SJCRH30 (cell line): ENCODE measurements at places on chromosomes 16 and 17.

GRCh38 chr16:66925322-66925840 lies at the start of gene RRAD:
RRAD (minus strand) TSS chr16:66925535; CDS start chr16:66925179, 356 bp downstream.
- peaks cover 40% of the 10 kb centered on the region for H3K4me1 ChIP-seq
- no peak within 1 kb of the TSS for H3K27ac ChIP-seq
- H3K27me3 ChIP-seq: peaks cover 18% of the 10 kb centered on the region
- H3K36me3 ChIP-seq: no peaks in the 10 kb centered on the region
- no peak within 1 kb of the TSS for H3K4me3 ChIP-seq

DNA sequence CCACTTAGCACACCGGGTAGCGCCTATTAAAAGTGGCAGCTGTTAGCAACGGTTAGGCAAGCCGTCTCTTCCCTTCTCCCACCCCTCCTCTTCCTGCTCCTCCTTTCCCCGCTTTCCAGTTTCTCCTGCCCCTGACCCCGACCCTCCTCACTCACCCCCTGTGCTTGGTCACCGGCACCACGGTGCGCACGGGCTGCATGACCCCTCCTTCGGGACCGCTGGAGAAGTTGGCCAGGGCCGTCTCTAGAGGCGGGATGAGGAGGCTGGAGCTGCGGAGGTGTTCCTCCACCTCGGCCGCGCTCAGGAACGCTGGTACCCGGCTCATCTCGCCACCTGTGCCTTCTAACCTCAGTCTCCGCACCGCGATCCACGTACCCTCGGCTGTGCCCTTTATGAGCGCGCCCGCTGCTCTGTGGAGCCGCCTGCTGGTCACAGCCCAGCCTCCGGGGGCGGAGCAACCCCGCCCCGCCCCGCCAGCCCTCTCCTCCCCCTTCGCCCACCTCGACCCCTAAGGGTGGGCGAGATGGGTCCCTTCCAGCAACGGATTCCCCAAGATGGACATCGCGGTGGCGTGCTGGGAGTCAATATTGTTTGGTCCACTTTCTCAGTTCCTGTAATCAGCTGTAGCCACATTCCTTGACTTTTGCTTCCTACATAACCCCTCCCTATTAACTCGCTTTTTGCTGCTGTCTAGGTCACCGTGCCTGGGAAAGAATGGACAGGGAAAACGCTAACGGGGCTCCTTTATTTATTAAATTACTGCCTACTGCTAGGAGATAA lies at the start of gene CRYM:
CRYM (minus strand) TSS at position 364 of the 780 bp plus-strand sequence; CDS start at position 325, 39 bp downstream.
- no peaks in the 10 kb centered on the region for H3K4me1 ChIP-seq
- no peak within 1 kb of the TSS for H3K27ac ChIP-seq
- no peak for DNase-seq
- H3K36me3 ChIP-seq: no peaks in the 10 kb centered on the region

DNA sequence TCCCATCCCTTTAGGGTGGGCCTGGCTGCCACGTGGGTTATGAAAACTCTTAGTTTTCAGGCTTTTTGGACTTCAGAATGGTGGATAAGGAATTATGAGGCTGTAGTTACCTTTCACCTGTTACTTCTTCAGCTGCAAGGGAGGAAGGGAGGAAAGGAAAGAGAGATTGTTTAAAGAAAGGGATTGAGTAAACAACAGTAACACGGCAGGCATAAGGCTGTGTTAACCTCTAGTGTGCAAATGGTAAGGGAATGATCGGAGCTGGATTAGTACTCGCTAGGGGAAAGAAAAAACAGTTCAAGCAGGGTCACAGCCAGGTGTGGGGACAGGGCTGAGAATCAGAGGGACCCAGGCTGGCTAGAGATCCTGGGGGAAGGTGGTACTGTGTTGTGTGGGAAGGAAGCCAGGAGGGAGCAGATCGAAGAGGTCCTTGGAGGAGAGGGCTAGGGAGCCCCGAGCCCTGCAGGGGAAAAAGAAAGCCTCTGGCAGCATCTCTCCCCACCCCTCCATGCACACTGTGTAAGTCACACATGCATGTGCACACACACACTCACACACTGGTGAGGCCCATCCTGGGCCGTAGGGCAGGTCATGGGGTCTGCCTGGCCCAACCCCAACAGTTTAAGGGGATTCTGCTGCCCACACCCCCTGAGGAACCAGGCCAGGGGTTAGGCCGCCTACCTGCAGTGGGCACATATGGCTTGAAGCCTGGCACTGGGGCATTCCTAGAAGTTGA lies 49.7 kb downstream of the SNX20 start:
- peaks cover 7% of the 10 kb centered on the region for H3K27me3 ChIP-seq
- H3K4me1 ChIP-seq: no peaks in the 10 kb centered on the region
- DNase-seq: no peak
- H3K36me3 ChIP-seq: no peaks in the 10 kb centered on the region
- H3K27ac ChIP-seq: no peak overlapping the region

GRCh38 chr17:74971842-74972106 lies 785 bp downstream of the HID1 start:
- no peak for DNase-seq
- peak overlapping the region; percentile 51 for H3K4me3 ChIP-seq

DNA sequence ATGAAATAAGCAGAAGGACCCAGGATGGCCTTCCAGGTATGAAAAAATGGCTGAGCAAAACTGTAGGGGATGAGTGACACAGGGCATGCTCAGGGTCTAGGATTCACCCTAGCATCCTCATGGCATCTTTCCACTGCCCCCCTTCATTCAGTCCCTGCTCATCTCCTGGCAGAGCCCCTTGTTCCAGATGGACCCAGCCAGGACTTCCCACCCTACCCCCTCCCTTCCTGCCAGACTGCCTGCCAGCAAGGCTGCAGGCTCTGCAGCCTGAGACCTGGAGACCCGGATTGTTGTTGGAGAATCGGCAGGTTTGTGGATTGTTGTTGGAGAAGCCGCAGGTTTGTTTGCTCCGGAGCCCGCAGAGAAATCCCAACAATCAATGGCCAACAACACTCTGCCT lies 6.6 kb downstream of the SEZ6 start:
- no peak overlapping the region for H3K27ac ChIP-seq
- H3K4me1 ChIP-seq: peaks cover 6% of the 10 kb centered on the region; the same call in 1 of the 2 replicates
- no peaks in the 10 kb centered on the region for H3K27me3 ChIP-seq
- H3K4me3 ChIP-seq: no peak overlapping the region
- H3K36me3 ChIP-seq: no peaks in the 10 kb centered on the region

- no peaks in the 10 kb centered on the region for H3K27me3 ChIP-seq
- H3K4me3 ChIP-seq: no peak overlapping the region
- DNase-seq: peak; percentile 36
- peaks cover 32% of the 10 kb centered on the region for H3K4me1 ChIP-seq
These were observed 29.2 kb downstream of the GNA13 start for GRCh38 chr17:65027305-65027704.

- H3K4me3 ChIP-seq: no peak overlapping the region
- no peak overlapping the region for H3K27ac ChIP-seq
- H3K4me1 ChIP-seq: no peaks in the 10 kb centered on the region
- DNase-seq: no peak
These were observed 123.5 kb upstream of the CHMP6 start for GRCh38 chr17:80868022-80868609.

DNA sequence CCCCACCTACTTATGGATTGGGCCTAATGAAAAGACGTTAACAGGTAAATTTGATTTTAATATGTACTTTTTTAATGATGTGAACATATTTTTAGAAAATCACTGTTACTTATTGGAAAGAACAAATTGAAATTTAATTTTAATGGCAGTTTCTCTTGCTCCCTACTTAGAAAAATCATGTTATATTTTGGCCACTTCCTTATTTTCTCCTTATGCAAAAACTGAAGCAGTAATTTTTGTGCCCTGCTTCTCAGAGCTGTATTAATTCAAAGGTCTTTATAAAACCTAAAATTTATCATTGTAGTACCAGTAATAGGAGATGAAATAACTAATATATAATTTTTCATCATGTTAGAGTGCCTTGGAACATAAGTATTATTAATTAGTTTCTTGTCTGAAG lies 2.8 kb downstream of the ZPBP2 start:
- DNase-seq: no peak
- no peak overlapping the region for H3K4me3 ChIP-seq
- H3K27me3 ChIP-seq: no peaks in the 10 kb centered on the region
- no peak overlapping the region for H3K27ac ChIP-seq
- H3K36me3 ChIP-seq: no peaks in the 10 kb centered on the region

- no peak for DNase-seq
- H3K27ac ChIP-seq: no peak overlapping the region
- no peaks in the 10 kb centered on the region for H3K36me3 ChIP-seq
- H3K4me3 ChIP-seq: no peak overlapping the region
These were observed 4.7 kb upstream of the DDX19A start for GRCh38 chr16:70342016-70342415.

GRCh38 chr17:44385287-44386181 lies 3.9 kb downstream of the ITGA2B start:
- peak overlapping the region; percentile 54 for H3K4me3 ChIP-seq
- H3K27me3 ChIP-seq: no peaks in the 10 kb centered on the region
- no peaks in the 10 kb centered on the region for H3K4me1 ChIP-seq
- H3K27ac ChIP-seq: no peak overlapping the region; the same call in 1 of the 2 replicates
- peak; percentile 83 for DNase-seq
- H3K36me3 ChIP-seq: no peaks in the 10 kb centered on the region

- peaks cover 25% of the 10 kb centered on the region for H3K4me1 ChIP-seq
- H3K4me3 ChIP-seq: no peak overlapping the region
- no peaks in the 10 kb centered on the region for H3K27me3 ChIP-seq
These were observed 93.5 kb downstream of the NXN start for GRCh38 chr17:885971-886571.

DNA sequence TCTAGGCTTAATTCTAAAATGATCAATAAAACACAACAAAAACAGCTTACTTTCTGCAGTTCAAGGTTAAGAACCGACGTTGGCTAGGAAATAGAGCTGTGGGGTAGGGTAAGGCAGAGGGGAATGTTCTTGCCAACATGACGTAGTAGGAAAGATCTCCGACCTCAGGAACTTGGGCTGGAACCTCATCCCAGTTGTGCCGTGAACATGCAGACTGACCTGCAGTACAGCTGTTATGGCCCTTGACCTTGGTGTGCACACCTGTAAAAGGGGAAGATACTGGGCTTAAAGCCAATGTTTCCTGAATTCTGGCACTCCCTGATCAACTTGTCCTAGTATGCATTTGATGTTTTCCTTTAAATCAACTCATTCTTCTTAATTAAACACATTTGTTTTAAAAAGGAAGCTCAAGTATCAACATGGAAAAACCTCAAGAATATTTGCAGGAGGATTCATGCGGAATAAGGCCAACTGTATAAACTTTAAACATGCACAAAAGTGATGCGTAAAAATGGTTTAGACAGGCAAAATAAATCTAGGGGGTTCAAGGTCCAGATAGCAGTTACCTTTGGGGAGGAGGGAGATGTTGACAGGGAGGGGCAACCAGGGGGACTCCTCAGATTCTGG lies 14.2 kb upstream of the SLC6A2 start:
- no peak overlapping the region for H3K27ac ChIP-seq
- H3K36me3 ChIP-seq: no peaks in the 10 kb centered on the region
- peaks cover 32% of the 10 kb centered on the region for H3K27me3 ChIP-seq
- H3K4me3 ChIP-seq: no peak overlapping the region

DNA sequence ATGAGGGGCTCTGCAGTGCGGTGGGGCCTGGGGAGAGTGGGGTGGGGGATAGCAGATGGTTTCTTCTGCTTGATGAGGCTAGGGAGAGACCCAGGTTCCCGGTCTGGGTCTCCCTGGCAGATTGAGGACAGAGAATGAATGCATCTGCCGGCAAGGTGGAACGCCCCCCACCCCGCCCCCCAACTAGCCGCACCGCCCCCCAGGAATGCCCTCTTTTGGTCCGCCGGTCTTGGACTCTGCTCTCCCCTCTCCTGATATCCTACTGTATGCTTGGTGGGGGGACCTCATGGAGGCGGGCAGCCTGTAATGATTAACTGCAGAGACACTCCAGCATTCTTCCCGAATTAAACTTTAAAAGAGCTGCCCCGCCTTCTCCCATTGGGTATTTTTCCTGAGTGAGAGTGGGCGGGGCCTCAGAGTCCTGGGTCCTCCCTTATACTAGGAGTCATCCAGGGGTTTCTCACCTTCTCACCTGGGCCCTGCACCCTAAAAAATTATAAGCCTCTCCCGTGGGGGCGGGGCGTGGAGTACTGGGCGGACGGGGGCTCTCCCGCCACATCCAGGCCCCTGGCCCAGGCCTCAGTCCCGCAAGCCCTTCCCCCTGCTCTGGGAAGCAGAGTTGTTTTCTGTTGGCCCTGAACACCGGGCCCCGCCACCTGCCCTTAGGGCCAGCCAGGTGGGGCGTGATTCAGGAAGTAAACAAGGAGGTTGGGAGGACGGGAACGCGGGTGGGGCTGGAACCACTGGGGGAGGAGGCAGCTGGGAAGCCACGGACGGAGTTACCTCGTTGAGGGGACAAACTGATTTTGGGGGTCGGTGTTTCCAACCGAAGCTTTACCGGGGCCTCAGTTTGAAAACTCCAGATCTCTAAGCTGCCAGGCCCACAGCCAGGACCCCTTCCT lies 1.5 kb downstream of the GRB7 start:
- no peak for DNase-seq
- H3K4me1 ChIP-seq: peaks cover 3% of the 10 kb centered on the region; the same call in 1 of the 2 replicates
- no peaks in the 10 kb centered on the region for H3K36me3 ChIP-seq
- H3K27me3 ChIP-seq: peaks cover 35% of the 10 kb centered on the region
- peak overlapping the region; percentile 25; the same call in 1 of the 2 replicates for H3K4me3 ChIP-seq

GRCh38 chr17:9670596-9670995 lies 25.3 kb downstream of the USP43 start:
- no peaks in the 10 kb centered on the region for H3K36me3 ChIP-seq
- H3K27me3 ChIP-seq: no peaks in the 10 kb centered on the region
- no peak overlapping the region for H3K27ac ChIP-seq
- DNase-seq: no peak

DNA sequence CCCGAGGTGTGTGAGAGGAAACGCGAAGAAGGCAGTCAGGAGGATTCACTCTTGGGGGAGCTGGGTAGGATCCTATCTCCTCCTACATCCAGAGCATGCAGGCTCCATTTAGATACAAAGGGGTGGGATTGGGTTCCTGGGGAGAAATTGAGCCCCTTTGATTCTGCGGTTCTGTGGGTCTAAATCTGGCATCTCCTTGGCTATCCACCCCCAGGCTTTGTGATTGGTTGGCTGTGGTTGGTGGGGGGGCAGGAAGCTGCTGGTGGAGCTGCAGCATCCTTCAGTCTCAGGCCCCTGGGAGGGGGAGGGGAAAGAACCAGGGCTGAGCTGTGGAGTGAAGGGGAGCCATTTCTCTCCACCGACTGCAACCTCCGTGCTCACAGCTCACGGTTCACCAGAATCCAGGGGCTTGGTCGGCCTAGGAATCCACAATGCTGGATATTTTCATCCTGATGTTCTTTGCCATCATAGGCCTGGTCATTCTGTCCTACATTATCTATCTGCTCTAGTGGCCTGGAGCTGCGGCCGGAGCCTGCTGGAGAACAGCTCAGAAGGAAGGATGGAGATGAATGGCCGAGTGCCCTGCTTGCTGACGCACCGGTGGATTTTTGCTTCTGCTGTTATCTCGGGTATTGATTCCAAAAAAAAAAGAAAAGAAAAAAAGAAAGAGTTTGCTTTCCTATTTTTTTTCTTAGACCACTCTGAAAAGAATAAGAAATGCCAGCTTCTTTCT lies at the start of gene LASP1NB:
LASP1NB (plus strand) TSS at position 352 of the 733 bp plus-strand sequence.
- no peak within 1 kb of the TSS for H3K27ac ChIP-seq
- H3K36me3 ChIP-seq: no peaks in the 10 kb centered on the region
- peaks cover 15% of the 10 kb centered on the region for H3K4me1 ChIP-seq
- DNase-seq: peak; percentile 54
